Activated CD4-positive, alpha-beta T cell treated with anti-CD3 and anti-CD28 coated beads, Interleukin-2, amount 50 U/mL, for 24 hours (primary cell): ENCODE measurements at places on chromosomes 2 and 18.

GRCh38 chr2:111226876-111227700, 106.4 kb downstream of the BCL2L11 start:
- DNase-seq, result no peak

DNA sequence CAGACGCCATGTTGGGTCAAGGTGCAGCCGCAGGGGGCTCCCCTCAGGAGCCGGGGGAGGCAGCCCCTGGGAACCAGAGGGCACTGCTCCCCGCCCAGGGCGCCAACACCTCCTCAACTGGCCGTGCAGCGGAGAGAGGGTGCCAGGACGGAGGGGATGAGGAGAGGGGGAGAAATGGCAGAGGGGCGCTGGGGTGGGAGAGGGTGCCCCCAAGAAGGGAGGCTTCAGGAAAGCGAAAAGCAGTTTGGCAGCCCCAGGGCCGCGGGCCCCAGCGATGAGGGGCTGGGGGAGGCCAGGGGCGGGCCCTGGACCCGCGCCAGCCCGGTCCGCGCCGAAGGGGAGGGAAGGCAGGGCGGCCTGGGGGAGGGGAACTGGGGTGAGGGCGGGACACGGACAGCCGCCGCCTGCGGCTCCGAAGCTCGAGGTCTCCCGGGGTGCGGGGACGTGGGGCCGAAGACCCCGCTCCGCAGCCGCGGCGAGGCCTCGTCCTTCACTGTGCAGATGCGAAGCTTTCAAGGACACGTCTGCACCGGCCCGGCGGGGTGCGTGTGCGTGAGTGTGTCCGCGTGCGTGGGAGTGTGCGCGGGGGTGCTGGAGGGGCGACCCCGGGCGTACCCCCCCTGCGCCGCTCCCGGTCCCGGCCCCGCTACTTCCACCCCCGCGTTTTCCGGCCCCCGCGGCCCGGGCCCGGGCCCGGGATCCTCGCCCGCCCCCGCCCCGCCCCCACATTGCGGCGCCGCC, 1.4 kb downstream of the DNMT3A start:
- no peak for DNase-seq

DNA sequence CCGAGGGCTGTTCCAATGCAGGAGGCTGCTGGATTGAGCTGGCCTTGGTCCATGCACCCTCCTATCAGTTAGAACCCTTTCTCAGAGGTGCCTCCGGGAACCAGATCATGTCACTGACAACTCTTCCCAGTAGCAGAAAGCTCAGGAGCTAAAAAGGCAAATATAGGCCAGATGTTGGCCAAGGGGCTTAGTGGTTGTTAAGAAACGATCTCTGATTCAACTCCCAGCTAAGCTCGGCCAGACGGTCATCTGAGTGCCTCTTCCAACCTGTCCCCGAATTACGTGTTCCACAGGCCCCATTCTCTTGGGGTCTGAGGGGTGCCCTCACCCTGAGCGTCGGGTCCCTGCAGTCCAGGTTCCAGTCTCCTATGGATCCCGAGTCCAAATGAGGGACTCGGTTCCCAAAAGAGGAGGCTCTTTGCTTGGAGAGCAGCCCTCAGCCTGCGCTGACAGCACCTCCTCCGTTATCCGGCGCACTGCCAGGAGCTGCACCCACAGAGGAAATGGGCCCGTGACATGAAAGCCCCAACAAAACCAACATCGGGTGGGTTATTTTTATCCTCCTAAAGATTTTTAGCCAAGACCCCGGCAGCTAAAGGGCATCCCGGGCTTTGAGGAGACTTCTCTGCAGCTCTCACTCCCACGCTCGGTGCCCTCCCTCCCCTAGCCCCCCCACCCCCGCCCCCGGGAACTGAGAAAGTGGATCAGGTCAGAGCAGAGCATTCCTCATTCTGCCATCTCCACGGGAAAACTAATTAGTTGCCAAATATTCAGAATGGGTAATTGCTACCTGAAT, 106.6 kb upstream of the ID2 start:
- DNase-seq, result no peak

DNA sequence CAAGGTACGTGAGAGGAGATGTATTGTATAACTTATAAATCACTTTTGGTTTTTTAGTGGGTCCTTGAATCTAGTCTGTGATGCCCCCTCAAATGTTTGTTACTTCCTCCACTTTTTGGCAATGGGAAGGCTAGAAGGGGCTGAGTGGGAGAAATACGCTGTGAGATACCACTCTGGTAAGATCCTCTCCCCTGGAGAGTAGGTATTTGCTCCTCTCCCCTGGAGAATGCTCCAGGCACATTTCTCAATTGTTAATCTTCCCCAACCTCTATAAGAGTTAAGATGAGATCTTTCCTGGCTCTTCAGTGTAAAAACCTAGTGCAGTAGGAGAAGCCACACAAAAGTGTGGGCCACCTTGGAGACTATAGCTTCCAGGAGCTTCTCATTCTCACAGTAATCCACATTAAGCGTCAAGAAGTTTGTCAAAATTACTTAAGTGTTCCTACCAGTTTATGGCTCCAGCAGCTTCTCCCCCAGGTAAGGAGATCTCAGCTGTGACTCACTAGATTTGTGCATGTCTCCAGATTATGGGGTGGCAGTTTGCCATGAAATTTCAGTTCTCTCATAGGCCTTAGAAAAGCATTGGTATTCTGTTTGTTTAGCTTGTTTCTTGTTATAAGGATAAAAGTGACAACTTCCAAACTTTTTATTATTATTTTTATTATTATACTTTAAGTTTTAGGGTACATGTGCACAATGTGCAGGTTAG, 182.6 kb downstream of the FSIP2 start:
- DNase-seq, result no peak
